ENCODE measurements at places on chromosomes 6 and 20.

DNA sequence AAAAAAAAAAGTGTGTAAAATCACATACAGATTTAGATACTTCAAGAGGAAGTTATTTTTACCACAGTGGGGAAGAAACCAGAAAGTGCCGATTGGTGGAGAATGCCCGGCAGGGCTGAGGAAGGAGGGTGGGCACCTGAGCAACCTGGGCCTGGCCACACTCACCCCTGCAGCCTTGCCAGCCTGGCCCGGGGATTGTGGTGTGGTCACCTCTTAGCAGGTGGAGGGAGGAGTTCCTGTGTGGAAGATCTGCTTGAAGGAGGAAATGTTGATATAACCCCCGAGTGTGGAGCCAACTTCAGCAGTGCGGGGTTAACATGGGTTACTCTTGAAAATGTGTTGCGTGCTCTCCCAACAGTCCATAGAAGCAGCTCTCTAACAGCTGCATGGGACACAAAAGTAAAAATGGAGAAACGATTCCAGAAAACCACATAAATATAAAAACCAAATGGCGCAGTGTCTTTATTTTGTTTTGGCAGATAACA, 14.7 kb downstream of the UST start:
- no peak for DNase-seq

- no peak for DNase-seq
Measured at GRCh38 chr20:1943275-1944002, 48.2 kb downstream of the SIRPA start.

- no peak for DNase-seq
Measured at GRCh38 chr20:20161611-20162010, 109.3 kb downstream of the CFAP61 start.

DNA sequence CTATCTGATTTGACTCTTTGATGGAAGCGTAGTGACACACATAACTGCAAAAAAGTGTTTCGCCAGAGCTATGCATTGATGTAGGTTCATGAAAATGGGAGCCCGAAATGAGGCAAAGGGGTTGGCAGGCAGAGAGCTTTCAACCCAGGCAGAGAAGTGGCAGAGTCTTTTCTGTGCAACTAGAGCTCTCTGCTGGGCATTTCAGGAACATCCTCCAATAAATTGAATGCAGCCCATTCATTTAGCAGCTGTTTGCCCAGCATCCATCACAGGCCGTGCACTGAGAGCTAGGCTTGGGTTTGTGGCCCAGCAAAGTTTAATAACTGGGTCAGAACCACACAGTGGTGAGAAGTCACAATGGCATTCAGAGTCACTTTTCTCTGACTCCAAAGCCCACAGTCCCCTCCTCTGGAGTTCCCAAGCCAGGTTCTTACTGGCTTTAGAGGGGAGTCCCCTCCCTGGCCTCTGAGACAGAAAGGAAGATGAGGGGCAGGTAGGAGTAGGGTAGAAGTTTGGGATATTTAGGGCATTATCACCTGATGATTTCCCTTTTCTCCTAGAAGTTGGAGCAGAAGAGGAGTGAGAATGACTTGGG, 31.8 kb upstream of the ELMO2 start:
- no peak for DNase-seq

- no peak for DNase-seq
Measured at GRCh38 chr6:169950558-169950957, 199.1 kb downstream of the ERMARD start.
